ENCODE measurements at places on chromosomes 11 and 22. TPM values are rescaled to one million over a fixed set of nuclear protein-coding genes. Genes with fewer than 3 reads are reported as not detected.

SCGB1A1 gene
- total RNA-seq, result not detected

COX8A gene
- 204 TPM for total RNA-seq

CARD18 gene
- total RNA-seq, result not detected

TAF6L gene
- total RNA-seq, result 16.0 TPM

NPTXR gene
- 8.7 TPM for total RNA-seq

SGSM1 gene
- 8.6 TPM for total RNA-seq

PKNOX2 gene
- total RNA-seq, result 6.4 TPM

DERL3 gene
- 1.3 TPM for total RNA-seq

SIK2 gene
- 15.5 TPM for total RNA-seq

THOC5 gene
- 36.9 TPM for total RNA-seq

ACR gene
- total RNA-seq, result not detected

PLAAT4 gene
- 3.1 TPM for total RNA-seq

SMIM38 gene
- 1.4 TPM for total RNA-seq

C1QTNF4 gene
- total RNA-seq, result 17.7 TPM

NXF1 gene
- 22.5 TPM for total RNA-seq

RASL10A gene
- total RNA-seq, result not detected

DEFB131B gene
- total RNA-seq, result not detected

FOLR1 gene
- 0.82 TPM for total RNA-seq

MISFA gene
- total RNA-seq, result 5.8 TPM

DNA sequence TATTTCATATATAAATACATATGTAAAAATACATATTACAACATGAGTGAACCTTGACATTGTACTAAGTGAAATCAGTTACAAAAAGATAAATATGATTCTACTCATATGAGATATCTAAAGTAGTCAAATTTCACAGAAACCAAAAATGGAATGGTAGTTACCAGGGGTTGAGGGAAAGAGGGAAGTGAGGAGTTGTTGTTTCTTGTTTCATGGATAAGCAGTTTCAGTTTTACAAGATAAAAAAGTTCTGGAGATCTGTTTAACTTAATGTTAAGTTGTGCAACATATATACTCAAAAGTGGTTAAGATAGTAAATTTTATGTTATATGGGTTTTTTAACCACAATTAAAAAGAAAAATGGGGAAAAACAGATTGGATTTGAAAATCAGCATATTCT is 107.7 kb downstream of the ELP4 start:
- DNase-seq, result no peak

DNA sequence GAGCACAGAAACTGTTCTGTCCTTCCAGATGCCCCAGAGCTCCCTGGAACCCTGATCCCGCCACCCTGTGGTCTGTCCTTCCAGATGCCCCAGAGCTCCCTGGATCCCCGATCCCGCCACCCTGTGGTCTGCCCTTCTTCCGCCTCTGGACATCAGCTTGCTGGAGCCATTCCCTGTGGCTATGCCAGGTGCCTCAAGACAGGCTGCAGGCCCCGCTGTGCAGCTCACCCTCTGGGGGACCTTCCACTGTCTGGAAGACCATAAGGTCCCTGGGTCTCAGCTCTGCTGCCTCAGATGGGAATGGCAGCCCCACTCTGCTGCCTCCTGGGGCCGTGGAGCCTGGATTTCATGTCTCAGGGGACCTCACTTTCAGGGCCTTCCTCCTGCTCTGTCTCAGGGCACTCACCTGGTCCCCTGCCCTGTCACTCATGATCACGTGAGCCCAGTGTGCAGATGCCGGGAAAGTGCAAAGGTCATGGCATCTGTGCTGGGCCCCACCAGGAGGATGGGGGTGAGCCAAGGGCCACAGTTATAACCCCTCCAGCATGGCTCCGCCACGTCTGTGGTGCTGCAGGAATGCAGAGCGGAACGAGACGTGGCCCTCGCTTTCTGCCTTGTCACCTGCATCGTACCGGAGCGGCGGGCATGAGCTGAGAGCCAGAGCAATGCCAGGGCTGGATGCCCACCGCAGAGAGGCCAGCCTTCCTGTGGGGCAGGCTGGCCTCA is 1520.7 kb downstream of the BRD1 start:
- DNase-seq, result no peak

- DNase-seq, result no peak
These were observed 43.6 kb downstream of the MRE11 start for GRCh38 chr11:94450048-94450447.

GRCh38 chr11:122808478-122808869 is 29.8 kb upstream of the CRTAM start:
- no peak for DNase-seq

DNA sequence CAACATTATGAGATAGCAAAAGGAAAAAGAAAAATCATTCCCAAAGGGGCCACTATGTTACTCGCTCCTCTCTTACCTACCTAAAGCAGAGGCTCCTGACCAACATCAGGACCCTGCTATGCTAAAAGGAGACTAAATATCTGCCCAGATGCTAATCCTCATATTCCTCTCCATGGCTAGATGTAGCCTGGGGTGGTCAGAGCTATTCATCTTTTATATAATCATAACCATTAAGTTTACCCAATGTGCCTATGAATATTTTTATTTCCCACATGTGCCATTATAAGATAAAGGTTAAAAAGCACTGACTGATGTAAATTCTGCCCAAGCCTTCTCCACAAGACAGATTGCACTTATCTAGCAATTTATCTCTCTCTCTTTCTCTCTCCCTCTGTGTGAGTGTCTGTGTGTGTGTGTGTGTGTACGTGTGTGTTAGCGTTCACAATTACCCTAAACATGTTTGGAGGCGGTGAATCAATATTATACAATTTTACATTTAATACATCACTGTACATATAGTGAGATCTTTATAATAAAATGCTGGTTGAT is 41.2 kb upstream of the ANO5 start:
- DNase-seq, result no peak

DNA sequence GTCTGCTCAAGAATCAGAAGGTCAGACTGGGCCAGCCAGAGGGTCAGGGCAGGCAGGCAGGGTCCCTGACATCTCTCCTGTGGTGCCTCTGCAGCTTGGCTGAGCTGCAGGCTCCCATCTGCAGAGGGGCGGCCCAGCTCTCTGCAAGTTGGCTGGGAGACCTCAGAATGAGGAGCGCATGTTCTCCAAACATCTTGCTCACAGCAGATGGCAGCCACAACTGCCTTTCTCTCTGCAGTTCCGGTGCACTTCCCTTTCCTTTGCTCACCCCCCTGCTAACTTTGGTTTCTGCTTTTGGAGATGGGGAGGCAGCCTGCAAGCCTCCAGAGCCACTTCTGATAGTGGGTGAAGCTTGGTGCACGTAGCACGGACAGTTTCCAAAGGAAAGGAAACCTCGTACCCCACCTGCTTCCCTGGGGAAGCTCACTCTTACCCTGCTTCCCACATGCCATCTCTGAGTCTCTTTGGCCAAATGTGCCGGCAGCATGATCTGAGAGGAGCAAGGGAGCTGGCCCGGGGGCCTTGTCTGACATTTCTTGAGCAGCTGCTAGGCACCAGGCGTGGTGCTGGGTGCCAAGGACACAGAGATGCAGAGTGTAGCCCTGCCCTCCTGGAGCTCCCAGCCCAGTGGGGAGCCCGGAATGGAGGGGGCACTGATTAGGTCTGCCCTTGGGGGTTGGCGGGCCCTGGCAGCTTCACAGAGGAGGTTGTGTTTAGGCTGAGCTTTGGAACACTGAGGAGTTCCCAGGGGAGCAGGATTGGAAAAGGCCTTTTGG is 18.2 kb downstream of the DAGLA start:
- DNase-seq, result no peak

GRCh38 chr11:1640076-1640946 is 10.7 kb downstream of the KRTAP5-5 start:
- DNase-seq, result peak; percentile 49

DNA sequence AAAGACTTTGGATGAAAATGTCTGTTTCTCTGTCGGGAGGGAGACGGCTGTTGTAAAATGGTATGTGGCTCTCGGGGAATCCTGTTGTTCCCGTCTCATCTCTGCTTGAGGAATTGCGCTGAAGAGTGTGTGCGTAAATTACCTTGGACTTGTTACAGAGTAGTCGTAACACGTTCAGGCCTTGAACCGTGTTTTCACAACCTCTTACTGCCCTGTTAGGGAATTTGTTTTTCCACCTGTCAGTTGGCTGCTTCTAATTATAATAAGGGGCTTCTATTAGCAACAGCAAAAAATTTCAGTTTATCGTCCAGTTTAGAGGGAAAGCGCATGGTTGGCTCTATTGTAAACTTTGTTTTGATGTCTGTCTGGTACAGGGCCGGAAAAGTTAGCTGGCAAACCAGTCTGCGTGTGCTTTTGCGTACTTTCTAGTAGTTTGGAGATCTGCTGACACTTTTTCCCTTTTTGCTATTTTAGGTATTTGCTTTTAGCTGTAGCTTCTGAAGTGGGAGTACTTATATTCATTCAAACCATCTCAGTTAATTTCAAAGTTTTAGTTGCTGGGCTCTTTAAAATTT is 1.5 kb downstream of the HIPK3 start:
- no peak for DNase-seq

- DNase-seq, result no peak
These were observed 61.6 kb upstream of the PLET1 start for GRCh38 chr11:112322173-112322790.

DNA sequence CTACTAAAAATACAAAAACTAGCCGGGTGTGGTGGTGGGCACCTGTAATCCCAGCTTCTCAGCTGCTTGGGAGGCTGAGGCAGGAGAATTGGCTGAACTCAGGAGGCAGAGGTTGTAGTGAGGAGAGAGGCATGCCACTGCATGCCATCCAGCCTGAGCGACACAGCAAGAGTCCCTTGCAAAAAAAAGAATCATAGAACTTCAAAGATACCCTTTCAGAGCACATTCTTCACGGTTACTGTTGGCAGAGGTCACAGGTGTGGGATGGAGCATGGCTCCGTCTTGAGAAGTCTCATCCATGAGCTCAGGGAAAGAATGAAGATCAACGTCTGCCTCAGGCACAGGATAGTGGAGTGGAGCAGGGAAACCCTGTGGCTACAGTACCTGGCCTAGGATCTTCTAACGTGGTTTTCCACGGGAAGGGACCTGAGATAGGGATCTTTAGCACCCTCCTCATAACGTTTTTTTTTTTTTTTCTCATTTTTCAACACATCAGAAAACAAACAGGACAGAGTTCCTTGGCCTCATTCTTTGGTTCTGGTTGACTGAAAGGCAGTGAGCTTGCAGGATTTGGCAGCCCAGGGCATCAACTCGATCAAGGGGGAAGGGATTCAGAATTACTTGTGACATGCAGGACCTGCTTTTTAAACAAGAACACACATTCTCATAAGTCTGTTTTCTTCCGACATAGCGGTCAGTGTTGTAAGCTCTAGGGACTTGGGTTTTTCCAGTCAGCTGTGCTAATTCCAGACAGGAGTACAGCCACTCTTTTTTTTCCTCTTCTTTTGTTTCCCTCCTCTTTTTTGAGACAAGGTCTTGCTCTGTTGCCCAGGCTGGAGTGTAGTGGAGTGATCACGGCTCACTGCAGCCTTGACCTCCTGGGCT is 22.8 kb downstream of the F2 start:
- no peak for DNase-seq

DNA sequence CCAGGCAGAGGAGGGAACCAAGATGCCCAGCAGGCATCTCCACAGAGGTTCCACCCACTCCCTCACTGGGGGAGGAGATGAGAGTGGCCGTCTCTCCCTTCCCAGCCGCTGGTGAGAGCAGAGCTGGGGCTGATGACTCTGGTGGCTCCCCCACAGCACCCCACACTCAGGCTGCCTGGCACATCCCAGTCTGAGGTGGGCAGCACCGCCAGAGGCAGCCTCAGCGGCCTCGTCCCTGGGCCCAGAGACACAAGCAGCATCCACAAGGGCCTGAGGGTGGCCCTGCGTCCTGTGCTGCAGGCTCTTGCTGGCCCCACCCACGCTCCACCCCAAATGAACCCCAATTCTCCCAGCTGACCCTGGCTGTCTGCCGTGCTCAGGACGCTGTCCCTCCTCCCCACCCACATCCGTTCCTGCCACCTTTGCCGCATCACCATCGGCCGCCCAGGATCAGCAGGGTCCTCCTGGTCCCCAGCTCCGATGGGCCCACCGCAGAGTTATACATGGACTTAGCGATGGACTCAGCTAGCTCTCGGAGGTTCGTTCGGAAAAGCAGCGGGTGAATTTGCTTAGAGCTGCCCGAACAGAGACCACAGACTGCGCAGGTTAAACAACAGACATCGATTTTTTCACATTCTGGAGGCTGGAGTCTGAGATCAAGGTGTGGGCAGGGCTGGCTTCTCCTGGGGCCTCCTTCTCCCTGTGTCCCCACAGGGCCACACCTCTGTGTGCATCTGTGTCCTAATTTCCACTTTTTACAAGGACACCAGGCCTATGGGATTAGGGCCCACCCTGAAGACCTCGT is 20.2 kb upstream of the CTSD start:
- DNase-seq, result no peak

GRCh38 chr22:30471616-30472318 is at the start of gene SEC14L3:
SEC14L3 (minus strand) TSS chr22:30472017; CDS start chr22:30471958, 59 bp downstream.
- DNase-seq, result no peak

DNA sequence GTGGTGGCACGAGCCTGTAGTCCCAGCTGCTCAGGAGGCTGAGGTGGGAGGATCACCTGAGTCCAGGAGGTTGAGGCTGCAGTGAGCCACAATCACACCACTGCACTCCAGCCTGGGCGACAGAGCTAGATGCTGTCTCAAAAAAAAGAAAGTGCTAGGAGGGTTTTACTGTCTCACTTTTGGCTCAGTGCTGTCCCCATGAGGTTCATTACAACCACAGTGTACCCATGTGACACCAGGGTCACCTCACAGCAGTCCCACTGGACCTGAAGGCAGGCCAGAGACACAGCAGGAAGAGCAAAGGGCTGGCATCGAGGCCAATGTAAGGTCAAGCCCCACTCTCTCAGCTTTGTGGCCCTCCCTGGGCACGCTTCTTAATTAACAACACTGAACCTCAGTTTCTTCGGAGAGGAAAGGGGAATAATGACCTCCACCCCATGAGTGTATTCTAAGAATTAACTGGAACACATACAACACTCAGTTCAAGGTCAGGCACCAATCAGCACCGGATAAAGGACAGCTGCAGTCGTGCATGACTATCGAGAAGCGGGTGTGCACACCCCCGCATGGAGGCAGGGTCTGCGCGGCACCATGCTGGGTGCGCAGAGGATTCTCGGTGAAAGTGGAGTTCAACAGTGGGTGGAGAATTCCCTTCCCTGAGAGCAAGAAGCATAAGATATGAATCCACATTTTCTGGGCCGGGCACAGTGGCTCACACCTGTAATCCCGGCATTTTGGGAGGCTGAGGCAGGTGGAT is 30.9 kb upstream of the BAIAP2L2 start:
- no peak for DNase-seq

DNA sequence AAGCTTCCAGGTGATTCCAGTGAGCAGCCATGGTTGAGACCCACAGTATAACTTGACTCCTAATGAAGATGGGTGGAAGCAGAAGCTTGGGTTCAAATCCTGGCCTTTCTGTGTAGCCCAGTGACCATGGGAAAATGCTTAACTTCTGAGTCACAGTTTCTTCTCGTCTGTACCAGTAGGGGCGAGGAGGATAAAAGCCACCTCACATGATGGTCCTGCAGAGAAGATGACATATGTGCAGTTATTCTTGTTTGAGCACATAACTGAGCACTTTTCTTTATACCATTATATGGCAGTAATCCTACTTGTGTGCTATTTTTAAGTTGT is 4.9 kb downstream of the TMEM109 start:
- no peak for DNase-seq

GRCh38 chr11:35605706-35606105 is 12.6 kb upstream of the FJX1 start:
- peak; percentile 8 for DNase-seq

All from cerebellum (tissue), 4 donors.